ENCODE measurements at places on chromosomes 6 and 20.

DNA sequence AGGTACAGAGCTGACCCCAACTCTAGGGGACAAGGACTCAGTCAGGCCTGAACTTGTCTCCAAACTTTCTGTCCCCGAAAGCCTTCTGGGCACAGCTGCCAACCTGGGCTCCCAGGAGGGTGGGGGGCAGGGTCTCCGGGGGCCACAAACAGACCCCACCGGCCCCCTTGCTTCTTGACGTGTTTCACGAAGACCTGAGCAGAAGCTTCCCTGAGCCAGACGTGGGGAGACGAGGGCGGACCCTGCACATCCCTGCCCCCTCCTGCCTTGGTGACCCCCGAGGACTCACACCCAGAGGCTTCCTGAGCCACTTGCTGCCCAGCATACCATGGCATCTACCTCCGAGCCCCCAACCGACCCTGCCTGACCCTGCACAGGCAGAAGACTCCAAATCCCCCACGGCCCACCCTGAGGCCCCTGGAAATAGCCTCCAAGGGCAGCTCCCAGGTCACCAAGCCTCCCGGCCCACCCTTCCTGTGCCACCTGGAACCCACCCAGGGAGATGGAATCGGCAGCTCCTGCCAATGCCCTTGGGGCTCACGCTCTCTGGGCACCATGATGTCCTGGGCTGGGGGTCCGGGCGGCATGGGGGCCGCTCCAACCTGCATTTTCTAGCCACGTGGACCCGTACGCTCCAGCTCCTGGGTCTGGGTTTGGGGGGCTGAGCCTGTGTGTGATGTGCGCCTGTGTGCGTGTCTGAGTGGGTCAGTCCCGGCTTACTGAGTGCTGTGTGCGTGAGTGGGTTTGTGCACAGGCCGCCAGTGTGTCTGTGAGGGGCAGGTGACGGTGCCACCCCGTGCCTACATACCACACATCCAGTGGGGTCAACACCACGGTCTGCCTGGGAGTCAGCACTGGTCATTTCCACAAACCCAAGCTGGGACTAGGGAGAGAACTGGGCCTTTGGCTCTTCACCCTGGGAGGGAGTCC, 2.5 kb upstream of the PTK6 start:
- no peak for DNase-seq

DNA sequence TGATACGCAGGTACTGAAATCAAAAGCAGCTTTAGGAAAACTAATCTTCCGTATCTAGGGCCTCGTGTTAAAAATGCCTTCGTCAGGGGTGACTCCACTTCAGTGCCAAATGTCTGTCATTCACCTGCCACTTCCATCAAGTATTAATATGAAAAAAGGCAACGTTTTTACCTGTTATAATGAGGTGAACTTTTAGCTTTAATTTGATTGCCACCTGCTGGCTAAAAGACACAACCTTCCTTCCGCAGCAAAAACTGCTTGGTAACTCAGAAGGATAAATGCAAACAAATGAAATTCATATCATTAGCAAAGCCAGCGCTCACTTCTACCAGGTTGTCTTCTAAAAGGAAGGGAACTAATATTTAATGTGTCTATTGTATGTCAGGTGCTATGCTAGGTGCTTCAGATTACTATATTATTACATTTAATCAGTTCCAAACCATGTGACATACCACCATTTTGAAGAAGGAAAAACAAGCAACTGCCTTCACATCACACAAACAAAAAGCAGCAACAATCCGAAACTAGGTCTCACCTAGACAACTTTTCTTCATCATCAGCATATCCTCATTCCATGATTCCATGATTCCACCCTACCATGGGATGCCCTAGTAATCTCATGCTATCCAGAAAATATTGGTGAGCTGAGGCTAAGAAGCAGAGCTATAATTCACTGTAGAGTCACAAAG, 20.6 kb upstream of the ARHGAP18 start:
- no peak for DNase-seq

DNA sequence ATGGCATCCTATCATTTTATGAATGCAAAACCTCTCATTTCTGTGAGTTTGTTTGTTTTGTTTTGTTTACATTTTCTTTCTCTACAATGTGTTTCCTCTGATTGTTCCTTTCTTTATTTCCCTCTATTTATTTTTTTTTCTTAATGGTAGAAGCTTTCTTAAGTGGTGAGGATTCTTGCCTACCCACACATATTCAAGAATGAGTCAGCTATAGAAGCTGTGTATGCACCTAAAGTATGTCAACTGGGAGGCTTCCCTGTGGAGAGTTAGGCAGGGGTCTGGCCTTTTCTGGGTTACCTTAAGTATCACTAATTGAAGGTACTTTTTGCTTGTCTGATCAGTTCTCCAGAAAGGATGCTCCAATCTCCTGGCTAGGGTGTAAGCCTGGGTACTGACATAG, 354.0 kb downstream of the ESR1 start:
- no peak for DNase-seq

- no peak for DNase-seq
Measured at GRCh38 chr6:7725412-7725811, 487 bp upstream of the BMP6 start.

DNA sequence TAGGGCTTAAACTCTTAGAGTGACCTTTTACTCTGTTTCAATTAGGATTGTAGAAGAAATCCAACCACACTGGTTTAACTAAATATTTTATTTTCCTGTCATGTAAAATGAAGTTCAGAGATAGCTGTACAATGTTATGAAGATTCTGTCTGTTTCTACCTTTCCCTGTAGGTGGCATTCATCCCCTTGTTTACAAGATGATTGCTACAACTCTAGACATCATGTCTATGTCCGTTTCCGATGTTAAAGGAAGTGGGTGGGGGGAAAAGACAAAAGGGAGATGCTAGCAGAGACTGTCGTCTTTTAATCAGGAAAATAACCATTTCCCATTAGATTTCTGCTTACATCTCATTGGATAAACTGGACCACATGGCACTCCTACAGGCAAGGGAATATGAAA, 30.9 kb upstream of the RIMS1 start:
- DNase-seq: no peak

DNA sequence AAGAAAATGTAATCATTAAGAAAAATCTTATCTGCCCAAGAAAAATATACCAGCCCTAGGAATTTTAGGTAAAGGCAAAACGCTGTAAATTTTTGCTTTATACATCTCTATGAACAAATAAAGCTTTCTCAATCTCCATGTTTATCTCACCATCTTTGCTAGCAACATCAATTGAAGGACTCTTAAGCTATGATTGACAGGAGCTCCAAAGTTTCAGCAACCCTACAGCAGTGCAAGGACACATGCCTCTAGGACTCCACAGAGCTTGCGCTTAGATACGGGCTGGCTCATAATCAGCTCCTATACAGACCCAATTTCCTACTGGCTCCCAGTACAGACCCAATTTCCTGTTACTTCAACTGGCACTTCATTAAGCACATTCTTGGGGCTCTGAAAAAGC, 4.3 kb downstream of the NANP start:
- DNase-seq: no peak

DNA sequence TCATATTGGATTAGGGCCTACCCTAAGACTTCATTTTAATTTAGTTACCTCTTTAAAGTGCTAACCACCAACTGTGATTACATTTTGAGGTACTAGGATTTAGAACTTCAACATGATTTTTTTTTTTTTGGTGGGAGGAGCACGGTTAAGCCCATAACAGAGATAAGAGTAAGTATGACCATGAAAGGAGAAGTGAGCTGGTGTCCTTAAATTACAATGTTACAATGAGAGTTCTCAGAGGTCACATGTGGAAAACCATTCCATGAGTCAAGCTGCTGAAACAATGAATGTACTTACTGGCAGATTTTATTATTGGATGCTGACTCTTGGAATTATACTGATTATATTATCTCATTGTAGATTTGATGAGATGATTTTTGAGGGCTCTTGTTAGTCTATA, 779.3 kb upstream of the CITED2 start:
- DNase-seq: no peak

- no peak for DNase-seq
Measured at GRCh38 chr20:63148696-63149095, 67.2 kb downstream of the YTHDF1 start.

DNA sequence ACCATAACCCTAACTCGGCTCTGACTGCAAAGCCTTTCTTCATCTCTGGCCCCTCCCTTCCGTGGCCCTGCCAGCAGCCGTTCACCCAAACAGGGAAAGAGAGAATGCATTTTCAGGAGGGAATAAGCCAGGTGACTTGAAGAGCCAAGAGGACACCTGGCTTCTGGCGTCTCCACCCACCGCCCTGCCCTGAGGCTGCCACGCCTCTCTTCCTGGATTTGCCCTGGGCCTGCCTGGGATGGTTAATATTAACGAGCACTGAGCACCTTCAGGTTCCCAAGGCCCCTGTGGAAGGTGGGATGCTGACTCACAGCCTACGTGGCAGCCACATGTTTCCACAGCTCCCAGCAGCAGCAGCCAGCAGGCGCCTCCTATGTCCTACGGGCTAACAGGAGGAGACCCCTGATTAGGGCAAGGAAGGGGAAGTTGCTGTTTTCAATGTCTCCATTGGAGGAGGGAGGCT, 138.0 kb upstream of the RREB1 start:
- no peak for DNase-seq

DNA sequence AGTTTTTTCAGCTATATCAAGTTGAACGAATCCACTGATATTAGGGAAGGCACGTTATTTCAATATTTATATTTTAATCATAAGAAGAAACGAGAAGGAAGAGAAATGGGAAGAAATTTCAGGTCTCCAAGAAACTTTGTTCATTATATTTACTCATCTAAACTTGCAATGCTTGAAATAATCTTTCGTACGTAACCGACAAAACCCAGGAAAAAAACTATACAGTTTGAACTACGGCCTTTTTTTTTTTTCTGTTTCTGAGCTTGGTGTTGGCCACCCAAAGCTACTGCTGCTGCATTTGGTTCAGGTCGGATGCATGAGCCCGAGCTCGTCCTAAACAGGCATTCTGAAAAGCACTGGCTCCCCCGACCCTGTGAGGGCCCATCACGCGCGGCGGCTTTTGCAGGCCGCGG, 548 bp downstream of the PERP start:
- DNase-seq: no peak

DNA sequence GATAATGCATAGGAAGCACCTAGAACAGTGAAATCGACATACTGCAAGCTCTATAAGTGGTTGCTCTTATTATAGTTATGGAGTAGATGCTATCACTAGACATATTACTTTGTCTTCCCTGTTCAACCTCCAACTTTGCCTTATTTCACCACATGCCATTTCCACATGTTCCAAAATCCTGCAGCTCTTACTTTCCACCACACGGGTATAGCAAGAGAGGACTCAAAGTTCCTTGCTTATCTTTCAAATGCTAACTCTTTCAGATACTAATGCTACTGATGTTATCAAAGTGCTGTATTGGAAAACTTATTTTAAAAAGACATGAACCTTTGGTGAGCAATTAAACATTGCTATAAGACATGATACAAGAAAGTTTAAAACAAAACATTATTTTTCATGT, 1130.1 kb downstream of the HACE1 start:
- DNase-seq: no peak

DNA sequence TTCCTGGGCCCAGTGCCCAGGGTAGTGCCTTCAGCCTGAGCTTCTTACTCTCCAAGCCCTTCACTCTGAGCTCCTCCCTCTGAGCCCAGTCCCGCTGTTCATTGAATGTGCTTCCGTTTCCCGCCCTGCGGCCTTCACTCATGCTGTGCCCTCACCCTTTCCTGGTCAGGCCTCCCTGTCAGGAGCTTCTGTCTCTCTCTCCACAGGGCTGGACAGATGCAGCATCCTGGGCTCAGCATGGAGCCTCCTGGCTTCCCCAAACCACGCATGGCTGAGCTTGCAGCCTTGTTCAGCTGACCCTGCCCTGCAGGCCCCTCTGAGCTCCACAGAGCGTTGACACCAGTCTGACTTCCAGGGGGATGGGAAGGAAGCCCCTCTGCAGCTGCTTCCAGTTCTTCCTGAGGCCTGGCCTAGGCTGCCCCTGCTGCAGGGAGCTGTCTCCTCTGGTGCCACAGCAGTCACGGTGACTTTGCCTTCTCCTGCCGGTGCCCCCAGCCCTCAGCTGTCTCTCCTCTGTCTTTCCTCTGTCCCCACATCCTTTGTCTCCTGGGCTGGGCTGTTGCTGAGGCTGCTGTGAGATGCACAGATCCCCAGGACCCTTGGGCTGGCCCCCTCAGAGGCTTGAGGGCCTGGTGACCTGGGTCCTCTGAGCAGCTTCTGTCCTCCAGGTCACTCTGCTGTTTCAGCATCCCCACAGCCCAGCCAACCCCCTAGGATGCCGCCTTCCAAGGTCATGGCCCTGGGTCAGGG, 7.9 kb upstream of the MYT1 start:
- DNase-seq: no peak

DNA sequence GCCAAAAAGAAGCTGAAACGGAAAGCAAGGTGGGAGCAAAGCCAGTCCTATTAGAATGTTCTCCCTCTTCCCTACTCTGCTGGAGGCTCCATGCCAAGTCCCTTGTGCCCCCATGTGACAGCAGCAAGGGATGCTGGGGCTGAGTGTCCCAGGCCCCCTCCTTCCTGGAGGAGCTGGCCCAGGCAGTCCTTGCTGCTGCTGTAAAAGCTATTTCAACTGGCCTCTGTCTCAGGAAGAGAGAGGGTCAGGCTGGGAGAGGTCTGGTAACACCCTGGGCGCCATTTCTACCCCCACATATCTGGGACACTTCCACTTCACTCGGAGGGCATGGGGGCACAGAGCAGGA, 25.0 kb downstream of the TTBK1 start:
- no peak for DNase-seq

Measured in activated naive CD4-positive, alpha-beta T cell (primary cell).